Ovary (tissue), 10 donors: ENCODE measurements at places on chromosomes 1 and 21. TPM values are rescaled to one million over a fixed set of nuclear protein-coding genes. Genes with fewer than 3 reads are reported as not detected.

DNA sequence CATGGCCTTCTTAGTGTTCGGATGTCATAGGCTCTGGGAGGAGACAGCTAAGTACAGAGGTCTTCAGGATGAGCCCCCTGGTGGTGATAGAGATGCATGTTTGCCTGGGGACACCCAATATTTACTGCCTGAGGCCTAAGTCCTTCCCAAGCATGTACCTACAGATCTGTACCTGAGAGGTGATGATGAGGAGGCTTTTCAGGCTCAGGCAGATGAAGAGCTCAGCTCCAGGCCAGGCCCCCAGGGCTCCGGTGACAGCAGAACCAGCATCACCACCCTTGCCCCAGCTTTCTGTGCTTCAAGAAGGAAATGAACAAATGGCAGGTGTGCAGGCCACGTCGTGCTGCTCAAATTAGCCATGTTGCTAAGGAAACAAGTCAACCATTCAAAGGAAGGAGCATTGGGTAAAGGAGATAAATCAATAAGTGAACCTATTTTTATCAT is 21.1 kb downstream of the CACNA1E start:
- H3K27me3 ChIP-seq = no peaks in the 10 kb centered on the region
- H3K4me3 ChIP-seq = no peak overlapping the region
- DNase-seq = no peak
- no peaks in the 10 kb centered on the region for H3K4me1 ChIP-seq
- no peaks in the 10 kb centered on the region for H3K36me3 ChIP-seq

- DNase-seq = no peak
- H3K27me3 ChIP-seq = no peaks in the 10 kb centered on the region
- no peak overlapping the region for H3K27ac ChIP-seq
- H3K4me1 ChIP-seq = no peaks in the 10 kb centered on the region
- no peaks in the 10 kb centered on the region for H3K36me3 ChIP-seq
- H3K4me3 ChIP-seq = no peak overlapping the region
These were observed 6.4 kb upstream of the NIBAN1 start for GRCh38 chr1:184980726-184981125.

Gene UMODL1
- total RNA-seq = 0.26 TPM

DNA sequence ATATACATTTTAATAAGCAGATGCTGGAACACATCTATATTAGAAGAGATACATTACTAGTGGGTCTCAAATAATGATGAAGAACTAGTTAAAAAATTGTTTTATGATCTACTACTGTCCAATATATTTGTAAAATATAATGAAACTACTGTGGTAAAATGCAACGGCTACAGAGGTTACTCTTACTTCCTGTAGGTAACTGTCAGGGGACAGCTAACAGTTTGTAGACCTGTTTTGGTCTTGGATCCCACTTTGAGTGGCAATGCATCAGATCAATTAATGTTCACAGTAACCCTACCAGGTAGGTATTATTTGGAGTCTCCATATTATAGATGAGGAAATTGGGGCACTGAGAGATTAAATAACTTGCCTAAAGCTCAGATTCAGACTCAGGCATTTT is 26.7 kb upstream of the MYSM1 start:
- H3K4me1 ChIP-seq = no peaks in the 10 kb centered on the region
- no peak overlapping the region for H3K4me3 ChIP-seq
- H3K27me3 ChIP-seq = no peaks in the 10 kb centered on the region
- H3K36me3 ChIP-seq = no peaks in the 10 kb centered on the region
- DNase-seq = no peak

DNA sequence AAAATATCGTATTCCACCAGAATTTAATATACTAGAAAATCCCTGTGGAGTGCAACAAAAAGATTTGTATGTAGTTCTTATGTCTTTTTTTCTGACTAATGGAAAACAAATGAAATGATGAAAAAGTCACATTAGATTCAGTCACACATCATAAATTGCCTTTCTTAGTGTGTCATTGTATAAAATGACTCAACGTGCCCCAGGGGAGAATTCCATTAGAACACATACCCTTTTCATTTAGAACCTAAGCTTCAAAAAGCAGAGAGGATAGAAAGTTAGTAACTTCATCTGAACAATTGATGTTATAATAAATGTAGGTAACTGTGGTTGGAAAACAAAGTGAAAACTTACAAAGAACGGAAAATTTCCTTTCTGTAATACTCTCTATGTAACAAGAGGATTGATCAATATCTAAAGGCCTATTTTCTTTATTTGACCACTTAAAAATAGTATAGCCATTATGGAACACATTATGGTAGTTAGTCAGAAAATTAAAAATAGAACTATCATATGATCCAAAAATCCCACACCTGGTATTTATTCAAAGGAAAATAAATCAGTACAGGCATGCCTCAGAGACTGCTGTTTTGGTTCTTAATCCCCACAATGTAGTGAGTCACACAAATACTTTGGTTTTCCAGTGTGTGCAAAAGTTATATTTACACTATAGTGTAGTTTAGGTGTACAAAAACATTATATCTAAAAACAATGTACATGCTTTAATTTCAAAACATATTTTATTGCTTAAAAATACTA is 1016.1 kb downstream of the KCNT2 start:
- no peaks in the 10 kb centered on the region for H3K36me3 ChIP-seq
- no peaks in the 10 kb centered on the region for H3K27me3 ChIP-seq
- DNase-seq = no peak
- H3K4me3 ChIP-seq = no peak overlapping the region
- H3K4me1 ChIP-seq = no peaks in the 10 kb centered on the region

DNA sequence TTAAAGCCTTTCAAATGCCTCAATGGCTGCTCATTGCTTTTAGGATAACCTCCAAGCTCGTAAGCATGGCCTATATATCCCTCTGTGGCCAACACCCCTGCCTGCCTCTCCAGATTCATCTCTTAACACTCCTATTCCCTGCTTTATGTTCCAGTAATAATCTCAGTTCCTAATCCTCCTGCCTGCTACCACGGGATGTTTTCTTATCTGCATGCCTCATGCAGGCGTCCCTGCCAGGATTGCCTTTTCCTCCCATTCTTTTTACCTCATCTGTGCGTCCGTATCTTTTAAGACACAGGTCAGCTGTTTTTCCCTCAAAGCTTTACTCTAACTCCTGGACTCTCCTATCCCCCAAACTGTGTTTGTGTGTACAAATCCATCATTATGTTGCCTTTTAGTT is 36.1 kb downstream of the ZBTB40 start:
- no peak overlapping the region for H3K4me3 ChIP-seq
- peaks cover 8% of the 10 kb centered on the region for H3K4me1 ChIP-seq
- H3K27ac ChIP-seq = peak overlapping the region; percentile 28
- no peak for DNase-seq

DNA sequence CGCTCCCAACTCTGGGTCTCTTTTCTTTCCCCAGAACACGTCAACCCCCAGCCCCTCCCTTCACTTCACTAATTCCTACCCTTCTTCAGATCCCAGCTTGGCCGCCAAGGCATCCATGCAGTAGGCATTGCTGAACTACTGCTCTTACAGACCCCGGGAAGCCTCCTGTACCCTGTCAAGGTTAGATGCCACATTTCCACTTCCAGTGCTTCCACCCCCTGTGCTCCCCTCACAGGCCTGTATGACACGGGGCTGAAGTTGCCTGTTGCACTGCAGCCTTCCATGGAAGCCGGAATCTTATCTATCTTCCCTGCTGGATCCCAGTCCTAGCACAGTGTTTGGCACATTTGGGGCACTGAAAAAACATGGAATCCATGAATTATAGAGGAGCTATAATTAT is 99.0 kb upstream of the SOD1 start:
- no peak overlapping the region for H3K27ac ChIP-seq
- H3K4me3 ChIP-seq = no peak overlapping the region
- no peaks in the 10 kb centered on the region for H3K27me3 ChIP-seq

GRCh38 chr1:204494281-204495077 is at the start of gene PIK3C2B:
PIK3C2B (minus strand) TSS chr1:204494805; CDS start chr1:204469802, 25,003 bp downstream.
- H3K27ac ChIP-seq = peak within 1 kb of the TSS; percentile 61
- peak within 1 kb of the TSS; percentile 76 for H3K4me3 ChIP-seq
- H3K36me3 ChIP-seq = no peaks in the 10 kb centered on the region
- peaks cover 10% of the 10 kb centered on the region for H3K4me1 ChIP-seq

- no peak for DNase-seq
- H3K4me3 ChIP-seq = no peak overlapping the region
These were observed 122.3 kb downstream of the PGBD5 start for GRCh38 chr1:230303822-230304221.

- H3K4me1 ChIP-seq = no peaks in the 10 kb centered on the region
- no peak overlapping the region for H3K4me3 ChIP-seq
- H3K27me3 ChIP-seq = no peaks in the 10 kb centered on the region
- H3K27ac ChIP-seq = no peak overlapping the region
These were observed 449.9 kb downstream of the MATN1 start for GRCh38 chr1:30273456-30273855.

GRCh38 chr1:215497528-215497927 is 69.6 kb upstream of the KCTD3 start:
- no peaks in the 10 kb centered on the region for H3K27me3 ChIP-seq
- no peak overlapping the region for H3K4me3 ChIP-seq
- H3K27ac ChIP-seq = no peak overlapping the region
- no peak for DNase-seq

Gene RSPH1
- total RNA-seq = 4.0 TPM

Gene GPR161
- total RNA-seq = 21.4 TPM

- no peaks in the 10 kb centered on the region for H3K27me3 ChIP-seq
- H3K4me1 ChIP-seq = peaks cover 2% of the 10 kb centered on the region
These were observed 36.7 kb upstream of the WLS start for GRCh38 chr1:68268896-68269483.

DNA sequence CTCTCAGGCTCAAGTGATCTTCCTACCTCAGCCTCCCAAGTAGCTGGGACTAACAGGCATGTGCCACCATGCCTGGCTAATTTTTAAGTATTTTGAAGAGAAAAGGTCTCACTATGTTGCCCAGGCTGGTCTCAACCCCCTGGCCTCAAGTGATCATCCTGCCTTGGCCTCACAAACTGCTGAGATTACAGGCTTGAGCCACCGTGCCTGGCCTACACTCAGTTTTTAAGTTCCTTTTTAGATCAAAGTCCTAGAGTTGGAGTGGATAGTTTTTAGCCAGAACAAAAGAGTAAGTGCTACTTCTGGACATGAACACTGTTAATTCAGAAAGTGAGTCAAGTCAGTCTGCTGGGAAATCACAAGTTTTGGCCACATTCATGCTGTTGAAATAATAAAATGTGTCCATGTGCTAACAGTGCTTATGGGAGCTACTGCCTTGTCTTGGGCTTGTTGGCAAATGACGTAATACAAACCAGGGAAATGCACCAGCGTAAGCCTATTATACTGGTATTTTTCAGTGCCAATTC is 84.2 kb downstream of the NDUFS5 start:
- H3K4me3 ChIP-seq = no peak overlapping the region
- no peaks in the 10 kb centered on the region for H3K27me3 ChIP-seq
- no peaks in the 10 kb centered on the region for H3K36me3 ChIP-seq
- DNase-seq = no peak

- no peaks in the 10 kb centered on the region for H3K27me3 ChIP-seq
- no peak for DNase-seq
- no peak overlapping the region for H3K4me3 ChIP-seq
- H3K4me1 ChIP-seq = no peaks in the 10 kb centered on the region
- H3K27ac ChIP-seq = no peak overlapping the region
These were observed 158.5 kb downstream of the DNM3 start for GRCh38 chr1:171999756-172000155.

Gene CD5L
- total RNA-seq = not detected

DNA sequence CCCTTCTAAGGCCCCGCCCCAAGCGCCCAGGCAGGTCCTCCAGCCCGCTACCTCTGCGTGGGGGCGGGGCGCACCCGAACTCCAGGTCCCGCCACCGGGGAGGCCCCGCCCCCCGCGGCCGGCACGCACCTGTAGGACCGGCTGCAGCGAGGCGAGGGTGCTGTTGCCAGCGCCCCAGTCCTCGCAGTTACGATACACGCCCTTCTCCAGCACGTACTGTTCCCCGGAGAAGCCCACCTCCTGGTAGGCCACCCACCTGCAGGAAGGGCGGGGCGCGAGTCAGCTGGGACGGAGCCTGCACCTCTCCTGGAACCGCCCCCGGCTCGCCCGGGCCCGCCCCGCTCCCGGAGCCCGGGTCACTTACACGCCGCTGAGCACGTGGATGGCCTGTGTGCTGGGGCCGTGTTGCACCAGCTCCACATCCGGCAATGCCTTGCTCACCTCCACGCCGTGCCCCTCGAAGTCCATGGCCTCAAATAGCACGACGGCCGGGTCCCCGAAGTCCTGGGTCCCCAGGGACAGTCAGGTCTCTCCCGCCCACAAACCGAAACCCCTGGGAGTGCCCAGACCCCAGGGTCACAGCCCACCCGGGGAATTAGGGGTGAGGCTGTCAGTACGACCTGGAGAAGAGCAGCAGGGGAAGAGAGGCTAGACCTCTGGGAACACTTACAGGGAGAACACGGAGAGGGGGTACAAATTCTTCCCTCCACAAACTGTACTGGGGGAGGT is 17.3 kb downstream of the CRYBG2 start:
- H3K27ac ChIP-seq = no peak overlapping the region
- H3K27me3 ChIP-seq = no peaks in the 10 kb centered on the region
- H3K36me3 ChIP-seq = no peaks in the 10 kb centered on the region
- H3K4me3 ChIP-seq = peak overlapping the region; percentile 31
- peak; percentile 54 for DNase-seq
- peaks cover 6% of the 10 kb centered on the region for H3K4me1 ChIP-seq

DNA sequence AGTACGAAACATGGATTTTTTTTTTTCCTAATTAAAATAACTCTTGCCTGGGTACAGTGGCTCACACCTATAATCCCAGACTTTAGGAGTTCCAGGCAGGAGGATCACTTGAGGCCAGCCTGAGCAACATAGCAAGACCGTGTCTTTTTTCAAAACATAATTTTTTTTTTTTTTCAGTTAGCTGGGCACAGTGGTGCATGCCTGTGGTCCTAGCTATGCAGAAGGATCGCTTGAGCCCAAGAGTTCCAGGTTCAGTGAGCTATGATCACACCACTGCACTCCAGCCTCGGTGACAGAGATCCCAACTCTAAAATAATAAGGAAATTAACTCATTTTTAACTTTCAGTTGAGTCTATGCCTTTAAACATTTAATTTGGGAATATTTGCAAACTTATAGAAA is 170.1 kb downstream of the NEK7 start:
- H3K4me3 ChIP-seq = no peak overlapping the region
- no peaks in the 10 kb centered on the region for H3K4me1 ChIP-seq
- no peaks in the 10 kb centered on the region for H3K27me3 ChIP-seq
- no peak for DNase-seq
- no peaks in the 10 kb centered on the region for H3K36me3 ChIP-seq

Gene LRRC53
- total RNA-seq = not detected

Gene AGMAT
- not detected for total RNA-seq

DNA sequence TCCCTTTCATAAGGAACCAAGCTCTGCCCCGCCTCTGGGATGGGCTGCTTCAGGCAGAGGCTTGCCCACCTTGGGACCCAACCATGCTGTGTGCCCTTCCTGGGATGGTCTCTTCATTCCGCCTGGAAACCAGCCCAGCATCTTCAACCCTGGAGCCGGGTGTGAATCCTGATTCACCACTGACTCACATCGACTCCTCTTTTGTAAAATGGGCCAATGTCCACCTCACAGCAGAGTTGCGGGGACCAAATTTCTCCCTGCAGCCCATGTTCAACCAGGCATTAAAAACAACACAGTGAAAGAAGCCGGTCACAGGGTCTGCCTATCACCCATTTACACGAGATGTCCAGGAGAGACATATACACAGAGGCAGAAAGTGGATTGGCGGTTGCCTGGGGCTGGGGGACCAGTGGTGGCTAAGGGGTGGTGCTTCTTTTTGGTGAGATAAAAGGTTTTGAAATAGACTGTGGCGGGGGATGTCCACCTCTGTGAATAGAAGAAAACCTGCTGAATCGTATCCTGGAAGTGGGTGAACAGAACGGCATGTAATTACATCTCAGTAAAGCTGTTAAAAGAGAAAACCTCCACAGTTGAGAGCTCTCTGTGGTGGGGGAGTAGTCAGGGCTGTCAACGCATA is 6.9 kb upstream of the GPR153 start:
- no peak overlapping the region for H3K27ac ChIP-seq
- H3K36me3 ChIP-seq = no peaks in the 10 kb centered on the region
- H3K4me1 ChIP-seq = peaks cover 14% of the 10 kb centered on the region
- no peak overlapping the region for H3K4me3 ChIP-seq
- no peaks in the 10 kb centered on the region for H3K27me3 ChIP-seq
